ENCODE measurements at places on chromosomes 2 and 18.

- DNase-seq: no peak
Observed at GRCh38 chr2:127609031-127609751, 36.8 kb upstream of the GPR17 start.

DNA sequence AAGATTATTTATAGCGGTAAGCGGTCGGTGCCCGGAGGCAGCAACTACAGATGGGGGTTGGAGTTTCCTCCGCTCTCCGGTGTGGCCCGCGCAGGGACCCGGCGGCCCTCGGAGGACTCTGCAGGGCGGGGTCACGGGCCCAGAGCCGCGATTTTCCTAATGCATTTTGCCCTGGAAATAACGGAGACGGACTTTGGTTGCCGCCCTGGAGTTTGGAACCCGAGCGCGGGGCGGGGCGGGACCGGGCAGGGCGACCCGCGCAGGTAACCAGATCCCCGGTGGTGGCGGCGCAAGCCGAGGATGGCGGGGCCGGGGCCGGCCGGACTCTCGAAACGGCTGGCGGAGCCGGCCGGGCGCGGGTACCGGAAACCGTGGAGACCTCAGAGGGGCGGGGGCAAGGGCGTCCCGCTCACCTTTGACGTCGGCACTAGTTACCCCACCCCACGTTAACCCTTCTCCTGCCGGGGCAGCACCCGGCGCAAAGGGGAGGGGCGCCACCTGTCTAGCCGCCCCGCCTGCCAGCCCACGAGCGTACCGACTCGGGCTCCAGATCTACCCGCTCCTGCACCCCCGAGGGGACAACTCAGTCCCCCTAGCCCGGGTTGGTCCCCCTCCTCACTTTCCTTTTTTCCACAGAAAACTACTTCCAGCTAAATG, 2.9 kb downstream of the CYP26B1 start:
- peak; percentile 57 for DNase-seq

DNA sequence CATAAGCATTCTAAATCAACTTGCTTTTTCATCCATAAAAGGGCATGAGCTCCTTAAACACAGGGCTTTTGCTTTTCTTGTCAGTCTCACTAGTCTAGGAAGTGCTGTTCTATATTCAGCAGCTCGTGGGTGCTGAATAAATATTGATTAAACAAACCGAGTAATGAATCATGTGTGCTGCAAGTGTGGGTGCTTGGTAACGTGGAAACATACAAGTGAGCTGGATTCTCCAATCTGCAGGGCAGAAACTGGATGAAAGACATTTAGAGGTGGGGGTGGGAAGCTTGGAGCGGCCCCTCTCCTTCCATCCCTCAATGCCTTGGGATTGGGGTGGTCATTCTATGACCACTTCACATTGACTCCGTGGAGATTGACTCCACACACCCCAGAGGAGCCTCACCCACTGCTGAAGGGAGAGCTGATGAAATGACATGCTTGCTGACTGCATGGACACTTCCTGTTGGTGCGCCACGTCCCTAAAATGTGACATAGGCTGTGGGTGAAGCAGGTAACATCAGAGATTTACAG, 114.6 kb downstream of the DOCK10 start:
- peak; percentile 59 for DNase-seq

GRCh38 chr2:33365264-33365970, 111.0 kb upstream of the RASGRP3 start:
- DNase-seq: no peak

DNA sequence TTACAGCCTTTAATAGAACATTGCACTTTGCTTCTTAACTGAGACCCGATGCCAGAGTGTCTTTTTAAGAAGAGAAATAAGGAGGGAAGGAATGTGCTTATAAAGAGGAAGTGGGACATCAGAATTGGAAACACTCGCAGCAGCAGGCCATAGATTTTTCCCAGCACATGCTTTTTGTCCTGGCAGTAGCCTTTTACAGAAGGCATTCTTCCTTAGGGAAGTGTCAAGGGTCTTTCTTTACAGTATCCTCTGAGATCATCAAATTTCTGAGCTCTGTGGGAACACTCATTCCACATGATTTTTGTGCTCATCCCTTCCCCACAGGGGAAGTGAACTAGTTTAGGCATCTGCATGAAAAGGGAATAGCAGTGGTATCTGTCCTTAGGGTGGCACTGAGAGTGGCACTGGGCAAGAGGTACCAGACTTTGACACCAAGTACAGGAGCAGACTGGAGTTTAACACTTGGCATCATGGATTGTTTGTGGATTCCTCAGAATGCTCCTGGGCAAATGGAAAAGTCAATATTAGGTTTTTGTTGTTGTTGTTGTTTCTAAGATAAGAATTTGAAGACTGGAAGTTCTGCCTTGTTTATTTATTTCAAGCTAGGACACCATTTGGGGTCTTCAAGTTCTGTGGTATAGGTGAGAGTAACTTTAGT, 4.1 kb downstream of the MYO1B start:
- DNase-seq: no peak

DNA sequence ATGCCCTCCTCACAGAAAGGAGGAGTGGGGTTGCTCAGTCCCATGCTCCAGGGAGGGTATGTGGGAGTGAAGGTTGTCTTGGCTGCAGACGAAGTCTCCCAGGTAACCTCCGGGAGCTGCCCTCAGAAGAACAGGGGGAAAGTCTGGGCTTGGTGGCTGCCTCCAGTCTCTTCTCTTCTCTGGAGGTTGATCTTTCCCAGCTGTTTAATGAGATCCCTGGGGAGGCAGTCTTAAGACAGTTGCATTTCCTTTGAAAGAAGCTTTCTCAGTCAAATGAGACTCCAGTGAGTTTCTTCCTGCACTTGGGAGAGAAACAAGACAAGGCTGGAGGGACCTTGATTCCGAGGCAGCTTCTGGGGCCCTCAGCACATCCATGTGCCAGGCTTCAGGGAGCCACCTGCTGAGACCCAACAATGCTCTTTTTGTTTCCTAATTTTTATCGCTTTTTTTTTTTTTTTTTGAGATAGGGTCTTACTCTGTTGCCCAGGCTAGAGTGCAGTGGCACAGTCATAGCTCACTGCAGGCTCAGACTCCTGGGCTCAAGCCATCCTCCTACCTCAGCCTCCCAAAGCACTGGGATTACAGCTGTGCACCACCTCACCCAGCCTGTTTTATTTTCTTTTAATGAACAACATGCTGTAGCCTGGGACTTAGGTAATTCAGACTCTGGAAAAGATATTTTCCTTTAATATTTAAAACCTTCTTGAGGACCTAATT, 71.7 kb upstream of the TPO start:
- DNase-seq: no peak

DNA sequence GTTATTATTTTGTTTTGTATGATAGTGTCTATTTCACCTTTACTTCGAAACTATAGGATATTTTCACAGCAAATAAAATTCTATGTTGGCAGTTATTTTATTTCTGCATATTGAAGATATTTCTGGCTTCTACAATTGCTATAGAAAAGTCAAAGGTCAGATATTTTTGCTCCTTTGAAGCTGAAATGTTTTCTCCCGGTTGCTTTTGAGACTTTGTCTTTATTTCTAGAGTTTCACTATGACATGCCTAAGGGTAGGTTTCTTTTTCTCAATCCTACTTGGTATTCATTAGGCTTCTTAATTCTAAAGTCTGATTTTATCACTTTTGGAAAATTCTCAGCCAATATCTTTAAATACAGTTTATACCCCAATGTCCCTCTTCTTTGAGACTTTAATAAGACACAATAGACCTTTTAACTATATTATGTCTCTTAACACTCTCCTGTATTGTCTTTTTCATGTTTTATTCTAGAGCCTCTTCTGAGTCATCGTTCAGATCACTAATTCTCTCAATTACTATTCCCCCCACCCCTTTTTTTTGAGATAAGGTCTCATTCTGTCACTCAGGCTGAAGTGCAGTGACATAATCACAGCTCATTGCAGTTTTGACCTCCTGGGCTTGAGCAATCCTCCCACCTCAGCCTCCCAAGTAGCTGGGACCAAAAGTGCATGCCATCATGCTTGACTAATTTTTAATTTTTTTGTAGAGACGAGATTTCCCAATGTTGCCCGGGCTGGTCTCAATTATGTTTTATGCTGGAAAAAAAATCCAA, 50.5 kb downstream of the USP37 start:
- DNase-seq: no peak

DNA sequence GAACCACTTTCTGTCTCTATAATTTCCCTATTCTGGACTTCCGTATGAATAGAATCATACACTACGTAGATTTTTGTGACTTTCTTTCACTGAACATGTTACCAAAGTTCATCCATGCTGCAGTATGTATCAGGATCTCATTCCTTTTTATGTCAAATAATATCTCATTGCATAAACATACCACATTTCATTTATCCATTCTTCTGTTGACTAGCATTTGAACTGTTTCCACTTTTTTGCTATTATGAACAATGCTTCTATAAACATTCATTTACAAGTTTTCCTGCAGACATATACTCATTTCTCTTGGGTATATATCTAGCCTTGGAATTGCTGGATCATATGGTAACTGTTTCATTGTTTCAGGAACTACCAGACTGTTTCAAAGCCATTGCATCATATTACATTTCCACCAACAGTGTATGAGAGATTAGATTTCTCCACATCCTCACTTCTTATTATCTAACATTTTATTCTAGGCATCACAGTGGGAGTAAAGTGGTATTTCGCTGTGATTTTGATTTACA, 186.2 kb downstream of the DYM start:
- DNase-seq: no peak

DNA sequence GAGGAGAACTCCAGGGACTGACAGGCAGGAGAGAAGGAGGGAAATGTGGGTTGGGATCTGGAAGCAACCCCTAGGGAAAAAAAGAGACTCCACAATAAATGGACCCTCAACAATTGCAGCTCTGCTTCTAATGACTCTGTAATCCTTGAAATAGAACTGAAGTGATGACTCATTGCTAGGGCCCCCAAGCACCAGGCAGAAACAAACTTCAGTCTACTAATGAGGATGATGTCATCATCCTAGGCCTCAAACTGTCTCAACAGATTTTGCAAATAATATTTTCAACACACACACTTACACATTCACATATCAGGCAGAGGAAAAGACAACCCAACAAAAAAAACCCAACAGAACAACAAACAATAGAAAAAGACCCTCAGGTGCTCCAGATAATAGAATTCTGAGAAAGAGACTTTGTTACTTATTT, 143.3 kb downstream of the HDAC4 start:
- DNase-seq: peak; percentile 83

DNA sequence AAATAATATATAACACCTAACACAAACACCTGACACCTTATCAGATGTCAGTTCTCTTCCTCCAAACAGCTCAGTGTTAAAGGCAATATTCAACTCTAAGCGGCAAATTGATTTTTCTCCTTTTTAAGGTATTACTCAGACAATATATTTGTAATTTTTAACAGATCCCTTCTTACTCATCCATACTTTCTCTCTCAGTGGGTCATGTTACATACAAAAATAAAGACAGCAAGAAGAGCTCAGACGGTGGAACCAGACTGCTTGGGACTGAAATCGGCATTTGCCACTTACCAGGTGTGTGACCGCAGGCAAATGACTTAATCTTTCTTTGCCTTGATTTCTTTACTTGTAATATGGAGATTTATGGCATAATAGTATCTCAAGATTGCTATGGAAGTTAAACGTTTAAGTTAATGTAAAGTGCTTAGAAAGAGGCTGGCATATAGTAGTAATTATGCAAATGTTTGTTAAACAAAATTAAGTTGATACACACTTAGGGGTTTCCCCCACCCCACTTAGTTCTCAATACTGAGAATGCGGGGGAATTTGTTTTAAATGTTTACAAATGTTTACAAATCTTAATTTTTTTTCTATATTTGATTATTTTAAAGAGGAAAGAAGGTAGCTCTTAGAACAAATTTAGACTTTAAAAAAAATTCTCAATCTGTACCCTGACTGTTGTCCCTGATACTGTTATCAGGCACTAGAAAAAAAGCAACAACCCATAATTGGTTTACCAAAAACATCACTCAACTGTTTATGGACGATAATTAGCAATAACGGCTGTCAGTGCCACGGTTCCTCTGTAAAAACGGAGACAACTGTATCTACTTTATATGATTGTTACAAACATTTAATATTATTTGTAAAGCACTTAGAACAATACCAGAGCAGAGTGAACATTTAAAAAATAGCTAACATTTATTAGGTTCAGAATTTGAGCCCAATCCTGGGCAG, 25.6 kb downstream of the MAP3K2 start:
- no peak for DNase-seq

DNA sequence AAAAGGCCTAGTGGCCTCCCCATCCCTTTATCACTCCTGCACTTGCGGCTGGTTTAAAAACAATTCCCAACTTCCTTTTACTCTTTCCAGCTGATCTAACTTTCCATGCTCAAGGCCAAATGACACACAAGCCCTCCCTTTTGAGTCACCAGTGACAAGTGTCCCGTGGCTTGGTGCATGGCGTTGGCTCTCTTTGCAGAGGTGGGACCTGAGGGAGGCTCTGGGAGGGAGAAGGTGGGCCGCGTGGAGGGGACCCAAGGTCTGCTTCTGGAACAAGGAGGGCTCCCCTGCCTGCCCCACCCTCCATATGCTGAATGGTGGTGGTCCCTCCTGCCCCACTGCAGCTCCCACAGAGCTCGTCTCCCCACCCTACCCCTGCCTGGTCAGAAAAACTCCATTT, 30.8 kb upstream of the HPCAL1 start:
- no peak for DNase-seq

GRCh38 chr2:96537734-96538486, 1.4 kb downstream of the ARID5A start:
- no peak for DNase-seq

- peak; percentile 26 for DNase-seq
Observed at GRCh38 chr18:2846636-2847316, at the start of gene EMILIN2. Gene EMILIN2 (plus strand): TSS chr18:2847006. CDS start chr18:2847189, 183 bp downstream.

DNA sequence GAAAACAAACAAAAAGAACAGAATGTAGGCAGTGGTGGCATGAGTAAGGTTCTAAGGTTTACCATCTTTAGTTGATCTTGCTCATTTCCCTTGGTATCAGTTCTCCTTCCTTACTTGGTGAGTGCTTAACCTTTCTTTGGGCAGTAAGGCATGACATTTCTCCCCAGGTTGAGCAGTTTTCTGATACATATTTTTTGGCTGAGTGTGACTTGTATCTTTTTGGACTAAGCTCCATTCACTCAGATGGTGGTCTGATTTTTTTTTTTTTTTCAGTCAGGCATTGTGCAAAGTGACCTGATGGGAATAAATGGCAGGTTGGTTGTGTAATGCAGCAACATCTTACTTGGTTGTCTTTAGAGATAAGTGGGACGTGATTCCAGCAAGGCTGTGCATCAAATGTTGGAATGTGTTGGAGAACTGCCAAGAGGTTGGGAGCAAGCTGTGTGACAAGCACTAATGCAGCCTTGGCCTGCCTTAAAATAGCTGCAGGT, 15.1 kb downstream of the SPTBN1 start:
- DNase-seq: peak; percentile 40

GRCh38 chr2:86360776-86361175, 23.4 kb upstream of the REEP1 start:
- DNase-seq: no peak

- peak; percentile 94 for DNase-seq
Observed at GRCh38 chr18:49691177-49691608, 122.1 kb downstream of the ACAA2 start.

- no peak for DNase-seq
Observed at GRCh38 chr18:48854780-48855179, 96.0 kb downstream of the SMAD7 start.

GRCh38 chr2:108363024-108363907, 14.5 kb upstream of the SULT1C4 start:
- DNase-seq: no peak

GRCh38 chr2:241317391-241317790, 1.7 kb downstream of the SEPTIN2 start:
- no peak for DNase-seq
